ENCODE measurements at places on chromosomes 4 and X.

- DNase-seq: no peak
These were observed 38.3 kb upstream of the CBLL2 start for GRCh38 chrX:22234380-22234779.

DNA sequence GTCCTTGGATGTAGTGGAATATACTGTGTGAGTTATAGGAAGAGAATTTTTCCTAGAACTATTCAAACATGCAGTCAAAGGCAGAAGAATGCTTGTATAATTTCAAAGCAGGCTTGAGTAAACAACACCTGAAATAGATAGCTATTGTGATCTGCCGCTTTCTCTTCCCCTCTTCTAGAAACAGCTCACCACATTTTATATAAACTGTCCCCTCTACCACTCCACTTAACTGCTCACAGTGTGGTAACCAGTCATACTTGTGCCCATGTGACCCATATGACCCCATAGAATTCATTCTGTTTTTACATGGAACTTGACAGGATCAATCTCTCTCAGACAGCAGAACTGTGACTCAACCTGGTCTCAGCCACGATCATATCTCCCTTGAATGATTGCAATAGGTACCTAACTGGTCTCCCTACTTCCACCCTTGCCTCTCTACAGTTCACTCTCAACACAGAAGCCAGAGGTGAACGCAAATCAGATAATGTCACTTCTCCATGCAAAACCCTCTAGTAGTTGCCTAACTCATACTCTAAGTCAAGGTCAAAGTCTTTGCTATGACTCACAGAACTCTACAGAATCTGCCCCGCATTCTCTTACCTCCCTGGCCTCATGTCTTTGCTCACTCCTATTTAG is 85.6 kb upstream of the EFHC2 start:
- DNase-seq: no peak

- DNase-seq: no peak
These were observed 75.7 kb upstream of the ANK2 start for GRCh38 chr4:112973750-112974251.

DNA sequence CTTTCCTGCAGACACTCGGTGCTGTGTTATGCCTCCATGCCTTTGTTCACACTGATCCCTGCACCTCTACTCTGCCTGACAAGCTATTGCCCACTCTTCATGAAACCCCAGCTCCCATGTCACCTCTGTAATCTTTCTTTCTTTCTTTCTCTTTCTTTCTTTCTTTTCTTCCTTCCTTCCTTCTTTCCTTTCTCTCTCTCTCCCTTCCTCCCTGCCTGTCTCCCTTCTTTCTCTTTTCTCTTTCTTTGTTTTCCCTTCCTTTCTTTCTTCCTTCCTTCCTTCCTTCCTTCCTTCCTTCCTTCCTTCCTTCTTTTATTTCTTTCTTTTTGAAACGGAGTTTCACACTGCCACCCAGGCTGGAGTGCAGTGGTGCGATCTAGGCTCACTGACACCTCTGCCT is 12.5 kb downstream of the GJB1 start:
- no peak for DNase-seq

DNA sequence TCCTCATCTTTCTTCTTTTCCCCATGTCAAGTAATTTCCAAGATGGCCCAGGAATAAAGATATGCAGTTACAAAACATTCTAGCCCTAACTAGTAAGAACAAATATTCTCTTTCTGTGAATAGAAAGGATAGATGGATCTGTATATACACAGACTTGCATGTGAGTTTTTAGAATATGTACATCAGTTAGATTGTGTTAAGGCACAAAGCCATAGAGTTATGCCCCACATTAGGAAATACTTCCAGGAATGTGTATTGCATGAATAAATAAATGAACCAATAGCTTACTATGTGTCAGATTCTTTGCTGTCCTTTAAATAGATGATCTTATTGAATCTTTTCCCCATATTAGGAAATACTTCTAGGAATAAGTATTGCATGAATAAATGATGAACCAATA is 46.0 kb upstream of the TMPRSS11E start:
- no peak for DNase-seq

DNA sequence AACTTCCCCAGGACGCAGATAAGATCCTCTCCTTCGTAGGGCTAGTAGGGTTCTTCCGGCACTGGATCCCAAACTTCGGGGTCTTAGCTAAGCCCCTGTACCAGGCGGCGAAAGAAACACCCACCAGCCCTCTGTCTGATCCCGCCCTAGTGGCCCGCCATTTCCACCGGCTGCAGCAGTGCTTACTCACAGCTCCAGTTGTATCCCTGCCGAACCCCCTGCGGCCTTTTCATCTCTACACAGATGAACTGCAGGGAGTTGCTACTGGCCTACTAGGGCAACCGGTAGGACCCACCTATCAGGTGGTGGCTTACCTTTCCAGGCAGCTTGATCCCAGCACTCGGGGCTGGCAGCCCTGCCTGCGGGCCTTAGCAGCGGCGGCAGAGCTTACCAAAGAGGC is 961.2 kb downstream of the RPA4 start:
- DNase-seq: no peak

DNA sequence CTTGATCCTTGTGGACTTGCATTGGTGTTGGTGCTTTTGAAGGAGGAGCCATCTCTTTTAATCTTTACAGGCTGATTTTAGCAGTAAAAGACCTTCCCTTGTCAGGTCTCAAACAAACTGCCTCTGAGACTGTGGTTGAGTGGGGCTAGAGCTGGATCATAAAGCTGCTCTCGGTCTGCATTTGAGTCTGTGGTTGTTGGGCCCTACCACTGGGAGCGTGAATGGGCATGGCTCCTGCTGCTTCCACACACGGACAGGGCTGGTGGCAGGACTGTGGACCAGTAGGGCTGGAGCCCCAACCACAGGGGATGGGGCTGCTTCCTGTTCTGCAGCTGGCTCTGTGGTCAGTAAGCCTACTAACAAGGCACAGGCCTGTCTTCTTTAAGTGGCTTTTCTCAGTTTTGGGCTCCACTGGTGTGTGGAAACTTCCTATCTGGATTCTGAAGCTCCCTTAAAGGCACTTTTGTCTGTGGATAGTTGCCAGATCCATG is 130.6 kb downstream of the RBM46 start:
- no peak for DNase-seq

DNA sequence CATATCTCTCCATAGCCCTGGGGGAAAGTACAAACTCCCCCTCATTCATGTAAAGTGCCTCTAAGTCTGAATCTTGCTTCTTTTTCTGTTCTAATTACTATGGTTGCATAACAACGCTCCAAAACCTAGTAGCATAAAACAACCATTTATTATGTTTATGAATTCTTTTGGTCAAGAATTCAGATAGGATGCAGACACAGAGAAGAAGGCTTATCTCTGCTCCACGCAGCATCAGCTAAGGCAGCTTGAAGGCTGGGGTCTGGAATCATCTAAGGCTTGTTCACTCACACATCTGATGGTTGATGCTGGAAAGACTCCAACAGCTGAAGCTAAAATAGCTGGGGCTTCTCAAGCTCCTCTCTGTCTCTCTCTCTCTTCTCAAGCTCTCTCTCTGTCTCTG is 564.5 kb downstream of the ZNF674 start:
- no peak for DNase-seq

DNA sequence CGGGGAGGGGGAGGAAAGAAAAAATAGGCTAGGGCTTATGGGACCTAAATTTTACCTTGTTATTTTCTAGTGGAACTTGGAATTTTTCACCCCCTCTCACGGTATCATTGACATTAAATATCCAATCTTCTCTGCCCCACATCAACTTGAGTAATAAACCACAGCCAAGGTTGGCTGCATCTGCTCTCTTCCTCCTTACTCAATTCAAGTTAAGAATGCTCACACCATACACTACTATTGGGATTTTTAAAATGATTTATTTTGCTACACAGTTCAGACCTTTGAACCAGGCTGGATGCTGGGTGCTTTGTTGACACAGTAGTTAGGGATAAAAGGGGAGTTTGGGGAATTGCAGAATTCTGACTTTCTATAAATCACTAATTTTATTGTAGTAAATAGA is 78.2 kb upstream of the DHX15 start:
- no peak for DNase-seq

- DNase-seq: no peak
These were observed 55.5 kb downstream of the PDLIM5 start for GRCh38 chr4:94507281-94507680.

- no peak for DNase-seq
These were observed 18.4 kb downstream of the KLHL34 start for GRCh38 chrX:21639775-21640174.

GRCh38 chr4:145047151-145047550 is 50.8 kb downstream of the ANAPC10 start:
- DNase-seq: no peak

DNA sequence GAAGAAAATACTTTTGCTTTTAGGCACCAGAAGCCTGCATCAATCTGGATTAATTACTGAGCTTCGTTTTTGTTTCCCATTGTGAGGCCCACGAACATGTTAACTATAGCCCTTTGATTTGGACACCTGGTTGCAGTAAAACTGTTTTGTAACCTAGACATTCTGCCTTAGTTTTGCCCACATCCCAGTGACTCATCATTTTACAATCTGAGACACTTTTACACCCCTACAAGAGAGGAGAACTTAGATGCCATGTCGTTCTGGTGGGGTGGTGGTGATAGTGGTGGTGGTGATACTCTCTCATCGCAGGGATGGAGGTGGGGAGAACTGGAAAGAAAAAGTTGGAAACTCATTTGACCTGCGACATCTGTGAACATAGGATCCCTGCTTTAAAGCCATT is 1257.2 kb downstream of the ADGRL3 start:
- DNase-seq: no peak

DNA sequence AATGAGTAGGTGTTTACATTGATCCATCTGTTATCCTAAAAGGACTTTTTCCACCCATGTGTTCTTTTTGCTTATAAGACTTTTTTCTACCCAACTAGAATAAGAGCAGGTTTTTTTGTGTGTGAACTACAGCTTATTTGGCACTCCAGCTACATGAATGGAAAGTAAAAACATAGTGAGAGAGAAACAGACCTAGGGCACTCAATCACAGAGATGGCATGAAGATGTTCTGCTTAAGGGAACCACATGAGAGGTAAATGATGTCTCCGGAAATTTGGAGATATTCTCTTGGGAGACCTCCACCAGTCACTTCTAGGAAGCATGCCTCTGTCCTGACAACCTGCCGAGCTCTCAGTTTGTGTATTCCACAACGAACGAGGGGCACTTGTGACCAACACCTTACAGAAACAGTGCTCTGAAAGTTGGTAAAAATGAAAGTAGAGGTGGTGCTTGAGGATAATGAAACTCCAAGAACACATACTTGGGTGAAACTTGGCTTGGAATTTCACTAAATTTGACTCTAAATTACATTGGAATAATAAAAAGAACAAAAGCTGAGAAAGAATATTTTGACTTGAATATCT is 788.4 kb upstream of the GALNTL6 start:
- no peak for DNase-seq

DNA sequence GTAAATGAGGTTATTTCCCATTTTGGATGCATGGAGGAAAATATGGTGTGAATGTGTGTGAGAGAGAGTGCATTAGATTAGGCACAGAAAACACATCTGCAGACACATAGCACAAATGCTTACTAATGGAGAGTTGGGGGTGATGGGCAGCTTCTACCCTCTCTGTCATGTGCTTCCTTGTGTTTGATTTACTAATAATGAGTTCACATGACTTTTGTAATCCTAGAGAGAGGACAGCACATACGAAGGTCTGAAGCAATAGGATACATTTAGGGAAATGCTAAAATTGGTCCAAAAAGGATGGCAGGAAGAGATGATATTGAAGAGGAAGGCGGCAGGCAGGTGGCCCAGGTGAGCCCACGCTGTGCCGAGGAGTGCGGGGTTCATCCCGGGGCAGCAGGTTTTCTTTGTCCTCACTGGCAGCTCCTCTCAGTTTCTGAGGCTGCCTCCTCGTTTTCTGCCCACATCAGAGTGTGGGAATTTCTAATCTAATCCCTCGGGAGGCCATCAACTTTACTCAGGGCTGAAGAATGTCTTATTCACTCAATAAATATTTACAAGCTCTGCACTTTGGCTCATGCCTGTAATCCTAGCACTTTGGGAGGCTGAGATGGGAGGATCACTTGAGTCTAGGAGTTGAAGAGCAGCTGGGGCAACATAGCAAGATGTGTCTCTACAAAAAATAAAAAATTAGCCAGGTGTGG is 15.9 kb upstream of the MAP9 start:
- DNase-seq: peak; percentile 10

- no peak for DNase-seq
These were observed 20.1 kb upstream of the SASH3 start for GRCh38 chrX:129759576-129760061.

- DNase-seq: no peak
These were observed 1.2 kb downstream of the SCFD2 start for GRCh38 chr4:53364624-53365023.

DNA sequence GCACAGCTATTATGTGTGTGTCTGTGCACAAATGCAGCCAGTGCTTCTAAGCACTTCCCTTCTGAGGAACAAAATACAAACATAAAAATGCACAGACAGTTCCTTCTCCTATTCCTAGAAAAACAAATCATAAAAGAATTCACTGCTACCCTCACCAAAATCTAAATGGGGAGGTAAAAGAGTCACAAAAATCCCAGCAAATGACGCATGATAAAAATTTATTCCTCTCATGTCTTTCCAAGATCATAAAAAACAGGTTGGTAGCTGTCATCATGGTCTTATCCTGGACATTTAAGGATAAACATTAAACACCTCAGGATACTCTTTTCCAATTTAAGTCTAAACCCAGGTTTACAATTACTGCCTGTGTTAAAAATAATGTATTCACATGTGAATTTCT is 124.9 kb downstream of the ADAMTS3 start:
- no peak for DNase-seq

GRCh38 chrX:66163849-66164411 is at the start of gene HEPH:
Gene HEPH, plus strand, starts transcription at chrX:66164247. Its CDS starts 6,324 bp downstream, at chrX:66170571.
- no peak for DNase-seq

DNA sequence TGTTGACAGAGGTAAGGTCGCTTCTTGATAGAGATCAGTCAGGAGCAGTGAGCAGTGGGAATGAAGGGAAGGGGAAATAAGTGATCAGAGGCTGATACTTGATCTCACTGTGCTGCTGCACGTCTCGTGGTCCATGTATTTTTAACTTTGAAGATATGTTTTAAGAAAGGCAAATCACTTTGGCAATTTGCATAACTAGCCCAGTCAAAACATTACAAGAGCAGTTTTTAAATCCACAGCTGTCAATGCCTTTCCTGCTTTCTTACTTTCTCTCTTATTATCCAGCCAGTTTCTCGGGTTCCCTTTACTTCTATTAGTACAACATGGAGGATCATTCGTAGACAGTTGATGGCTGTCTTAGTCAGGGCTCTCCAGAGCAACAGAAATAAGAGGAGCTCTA is 472.8 kb downstream of the TMA16 start:
- DNase-seq: no peak

DNA sequence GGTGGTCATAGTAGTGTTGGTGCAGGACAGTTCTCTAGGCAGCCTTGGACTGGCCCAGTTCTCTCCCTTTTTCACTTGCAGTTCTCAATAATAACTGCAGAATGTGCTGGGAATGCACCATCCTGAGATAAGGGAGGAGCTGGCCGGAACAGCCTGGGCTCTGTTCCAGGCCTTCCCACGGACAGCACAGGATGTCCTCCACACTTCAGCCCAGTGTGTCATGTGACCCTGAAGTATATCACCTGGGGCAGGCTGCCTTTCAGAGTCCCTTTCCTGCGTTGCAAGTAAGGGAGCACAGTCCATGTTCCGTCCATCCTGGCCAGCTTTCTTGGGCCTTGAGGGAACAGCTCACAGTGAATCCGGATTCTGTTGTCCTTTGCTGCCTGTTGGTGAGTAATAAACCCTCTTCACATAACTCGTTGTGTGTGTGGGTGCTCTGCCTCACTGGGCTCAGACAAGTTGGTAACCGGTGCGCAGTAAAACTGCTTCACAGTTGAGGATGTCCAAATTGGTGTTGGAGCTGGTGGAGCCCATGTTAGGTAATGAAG is 32.3 kb upstream of the BBS12 start:
- DNase-seq: no peak

Data from 8988T (cell line).